ENCODE measurements at places on chromosomes 13 and 19.

- no peak for DNase-seq
Observed at GRCh38 chr13:78198419-78198818, 279.8 kb upstream of the EDNRB start.

GRCh38 chr13:24632382-24633121 is 47.7 kb upstream of the ATP12A start:
- DNase-seq, result peak; percentile 7

GRCh38 chr19:16655727-16656126 is 4.2 kb downstream of the SMIM7 start:
- no peak for DNase-seq

DNA sequence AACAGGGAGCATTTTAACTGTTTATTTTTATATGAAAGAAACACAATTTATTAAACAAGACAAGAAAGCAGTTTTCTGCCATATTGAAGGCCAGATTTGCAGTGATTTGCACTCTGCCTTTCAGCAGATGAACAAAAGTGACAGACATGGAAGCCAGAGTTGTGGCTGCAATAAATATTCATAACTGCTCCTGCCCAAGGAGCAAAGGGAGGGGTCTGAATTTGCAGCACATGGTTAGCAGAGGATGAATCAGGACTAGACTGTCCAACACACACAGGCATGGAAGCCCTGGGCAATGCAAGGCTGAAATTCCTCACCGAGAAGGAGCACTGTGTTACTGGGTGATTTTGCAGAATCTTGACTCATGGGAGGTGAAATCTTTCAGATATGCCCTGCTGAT is 418.2 kb downstream of the DCT start:
- no peak for DNase-seq

- no peak for DNase-seq
Observed at GRCh38 chr13:50729177-50729576, 114.3 kb downstream of the DLEU7 start.

- DNase-seq, result no peak
Observed at GRCh38 chr19:56341948-56342347, 27.3 kb upstream of the ZSCAN5A start.

DNA sequence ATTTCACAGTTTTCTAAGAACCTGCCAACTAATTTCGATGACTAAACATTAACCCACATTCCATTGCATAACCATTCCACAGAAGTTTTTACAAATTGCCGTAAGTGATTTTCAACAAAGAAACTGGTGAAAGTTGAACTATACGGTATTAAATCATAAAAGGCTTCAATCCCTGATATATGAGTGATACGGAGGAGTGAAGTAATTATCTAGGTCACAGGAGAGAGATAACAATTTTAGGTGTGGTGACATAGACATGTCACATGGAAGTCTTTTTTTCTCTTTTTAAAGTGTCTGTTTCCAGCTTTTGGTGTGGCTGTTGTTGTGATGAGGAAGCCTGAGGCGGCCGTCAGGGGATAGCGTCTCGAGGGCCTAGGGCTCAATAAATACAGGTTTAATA is 29.4 kb downstream of the TBC1D4 start:
- DNase-seq, result no peak

GRCh38 chr19:35545001-35545854 is at the start of gene TMEM147:
TSS of gene TMEM147 (plus strand) at chr19:35545626. CDS start at chr19:35545740, 114 bp downstream.
- peak; percentile 85 for DNase-seq

- no peak for DNase-seq
Observed at GRCh38 chr19:41543582-41543981, 32.4 kb upstream of the CEACAM21 start.

DNA sequence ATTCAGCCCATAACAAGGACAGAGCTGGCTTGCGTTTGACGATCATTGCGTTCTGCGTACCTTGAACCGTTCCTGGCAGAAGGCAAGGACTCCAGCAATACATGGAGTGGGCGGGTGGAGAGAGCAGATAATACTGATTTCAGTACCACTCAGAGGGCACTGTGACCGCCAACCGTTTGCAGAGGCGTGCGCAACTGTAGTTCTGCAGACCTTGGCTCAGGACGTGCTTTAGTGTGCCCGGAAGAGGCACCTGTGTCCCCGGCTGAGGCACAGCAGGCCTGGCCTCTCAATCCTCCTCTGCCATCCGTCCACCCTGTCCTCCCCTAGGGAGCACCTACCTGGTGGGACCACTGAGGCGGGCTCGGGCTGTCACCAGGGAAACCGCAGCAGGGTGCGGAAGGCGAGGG is 117.6 kb upstream of the USP29 start:
- DNase-seq, result no peak

DNA sequence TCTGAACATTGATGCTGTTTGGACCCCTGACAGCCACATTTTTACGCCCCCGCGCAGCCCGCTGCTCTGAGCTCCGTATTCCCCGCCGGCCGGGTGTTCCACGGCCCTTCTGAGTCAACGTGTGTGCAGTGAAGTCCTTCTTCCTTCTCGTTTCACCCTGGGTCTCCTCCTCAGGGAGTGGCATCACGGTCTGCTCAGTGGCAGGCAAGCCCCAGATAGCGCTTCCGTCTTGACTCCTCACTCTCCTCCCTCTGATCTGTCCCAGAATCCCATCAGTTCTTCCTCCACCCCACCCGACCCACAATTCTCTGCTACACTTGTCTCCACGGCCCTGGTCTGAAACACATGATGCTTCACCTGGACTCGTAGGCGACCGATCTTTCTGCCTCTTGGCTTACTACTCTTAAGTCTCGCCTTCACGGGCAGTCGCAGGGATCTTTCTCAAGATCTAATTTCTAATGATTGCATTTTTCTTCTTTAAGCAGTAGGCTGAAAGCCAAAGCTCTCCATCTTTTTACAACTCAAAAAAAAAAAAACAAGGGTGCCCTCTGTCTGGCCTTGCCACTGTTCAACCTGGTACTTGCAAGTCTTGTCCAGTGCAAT is 33.9 kb downstream of the CCNE1 start:
- DNase-seq, result peak; percentile 48

DNA sequence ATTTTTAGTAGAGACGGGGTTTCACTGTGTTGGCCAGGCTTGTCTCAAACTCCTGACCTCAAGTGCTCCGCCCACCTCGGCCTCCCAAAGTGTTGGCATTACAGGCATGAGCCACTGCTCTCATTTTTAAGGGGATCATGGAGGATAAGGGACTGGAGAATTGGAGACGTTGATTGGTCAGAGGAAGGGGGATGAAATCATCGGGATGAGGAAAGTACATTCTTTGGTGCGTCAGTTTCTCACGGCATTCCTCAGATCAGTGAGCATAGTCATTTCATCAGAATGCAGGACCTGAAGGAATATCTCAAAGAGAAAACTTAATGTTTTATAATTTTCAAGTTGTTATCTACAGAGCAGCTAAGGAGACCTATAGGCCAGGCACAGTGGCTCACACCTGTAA is 14.0 kb downstream of the ZNF114 start:
- no peak for DNase-seq

DNA sequence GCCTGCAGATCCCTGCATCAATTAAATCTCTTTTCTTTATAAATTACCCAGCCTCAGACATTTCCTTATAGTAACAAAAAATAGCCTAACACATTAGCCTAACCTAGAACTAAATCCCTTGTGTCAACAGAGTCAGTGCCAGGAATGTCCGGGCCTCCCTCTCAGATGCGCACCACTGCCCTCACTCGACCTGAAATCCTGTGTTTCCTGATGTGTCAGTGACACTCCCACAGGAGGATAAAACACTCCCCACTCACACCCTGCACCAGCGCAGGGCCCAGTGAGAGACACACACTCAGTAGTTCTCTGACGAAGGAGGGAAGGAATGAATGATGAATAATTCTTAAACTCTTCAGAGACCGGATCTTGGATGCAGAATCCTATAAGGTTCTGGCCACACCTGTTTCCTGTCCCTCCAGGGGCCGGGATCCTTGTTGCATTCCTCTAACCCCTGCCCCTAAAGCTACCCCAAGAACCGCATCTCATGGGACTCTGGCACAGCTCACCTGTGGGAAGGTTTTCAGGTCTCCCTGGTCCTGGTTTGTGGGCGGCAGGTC is 3.1 kb downstream of the CEACAM3 start:
- no peak for DNase-seq

DNA sequence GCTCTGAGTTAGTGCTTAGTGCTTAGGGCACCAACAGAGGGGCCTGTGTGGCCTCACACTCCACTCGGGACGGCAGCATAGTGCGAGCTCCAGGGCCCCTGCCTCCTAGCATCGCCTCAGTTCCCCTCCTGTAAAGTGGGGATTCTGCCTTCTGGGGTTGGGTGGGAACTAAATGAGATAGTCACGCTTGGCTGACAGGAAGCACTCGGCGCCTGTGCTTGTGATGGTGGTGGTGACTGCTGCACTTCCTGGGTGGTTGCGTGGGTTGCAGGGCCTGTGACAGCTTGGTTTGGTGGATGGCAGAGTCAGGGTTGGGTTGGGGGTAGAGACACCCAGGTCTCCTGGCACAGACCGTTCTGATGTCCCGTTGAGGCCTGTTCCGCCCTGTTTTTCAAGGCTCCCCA is 7.7 kb downstream of the PLEKHF1 start:
- DNase-seq, result peak; percentile 50

- no peak for DNase-seq
Observed at GRCh38 chr13:99704390-99704789, 203.1 kb downstream of the TM9SF2 start.

GRCh38 chr13:78323040-78323439 is 280.3 kb downstream of the POU4F1 start:
- DNase-seq, result no peak

DNA sequence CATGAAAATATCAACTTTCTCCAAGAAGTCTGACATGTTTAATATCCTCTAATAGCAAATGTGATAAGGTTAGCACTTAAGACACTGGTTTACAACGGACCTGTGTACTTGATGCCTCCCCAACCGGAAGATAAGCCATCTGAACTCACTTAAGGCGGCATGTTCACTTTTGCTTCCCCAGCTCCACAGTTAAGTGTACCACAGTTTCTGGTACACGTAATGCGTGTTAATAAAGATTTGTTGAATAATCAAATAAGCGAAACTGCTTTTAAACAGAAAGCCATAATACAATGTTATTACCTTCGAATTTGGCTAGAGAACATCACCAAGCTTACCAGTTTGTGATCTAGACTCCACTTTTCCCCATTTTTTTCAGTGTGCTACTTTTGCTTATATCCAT is 1.4 kb upstream of the PAN3 start:
- DNase-seq, result peak; percentile 39

GRCh38 chr13:90388887-90389452 is 958.5 kb upstream of the MIR17HG start:
- no peak for DNase-seq

DNA sequence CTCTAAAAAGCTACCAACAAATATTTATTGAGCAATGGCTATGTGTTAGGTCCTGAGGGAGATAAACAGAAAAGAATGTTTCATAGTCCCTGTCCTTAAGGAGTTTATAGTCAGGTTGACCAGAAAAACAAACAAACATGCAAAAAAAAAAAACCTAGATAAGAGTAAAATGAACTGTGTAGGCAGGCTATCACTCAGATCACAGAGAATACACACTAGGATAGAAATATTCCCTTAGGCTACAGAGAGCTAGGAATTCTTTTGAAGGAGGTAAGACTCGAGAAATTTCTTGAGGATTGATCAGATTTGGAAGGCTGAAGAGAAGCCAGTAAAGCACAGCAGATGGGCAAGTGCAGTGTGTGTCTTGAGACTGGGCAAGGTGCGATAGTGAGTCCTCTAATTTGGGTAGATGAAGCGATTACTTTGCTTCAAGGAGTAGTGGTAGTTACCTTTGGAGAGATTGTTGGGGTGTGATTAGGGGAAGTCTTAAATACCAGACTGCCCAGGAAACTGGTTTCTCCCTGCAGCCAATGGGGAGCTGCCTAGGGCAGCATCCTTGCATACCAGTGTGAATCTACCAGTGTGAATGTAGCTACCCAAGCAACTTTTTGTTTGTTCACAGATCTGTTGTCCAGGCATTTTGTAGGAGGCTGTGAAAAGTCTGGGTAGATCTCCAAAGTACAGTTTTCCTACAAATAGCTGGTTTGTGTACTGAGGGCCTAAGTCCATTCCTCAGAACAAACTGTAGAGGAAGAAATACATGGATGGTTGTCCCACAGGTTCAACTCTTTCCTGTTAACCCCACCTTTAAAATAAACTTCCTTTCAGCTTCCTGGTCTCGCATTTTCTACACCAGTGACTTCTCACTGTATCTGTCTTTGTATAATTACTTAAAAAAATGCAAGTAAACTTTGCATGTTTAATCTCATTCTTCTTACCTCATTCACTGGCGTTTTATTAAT is 314.1 kb downstream of the KLF5 start:
- no peak for DNase-seq

GRCh38 chr13:98394820-98395510 is 181.9 kb downstream of the STK24 start:
- DNase-seq, result no peak

DNA sequence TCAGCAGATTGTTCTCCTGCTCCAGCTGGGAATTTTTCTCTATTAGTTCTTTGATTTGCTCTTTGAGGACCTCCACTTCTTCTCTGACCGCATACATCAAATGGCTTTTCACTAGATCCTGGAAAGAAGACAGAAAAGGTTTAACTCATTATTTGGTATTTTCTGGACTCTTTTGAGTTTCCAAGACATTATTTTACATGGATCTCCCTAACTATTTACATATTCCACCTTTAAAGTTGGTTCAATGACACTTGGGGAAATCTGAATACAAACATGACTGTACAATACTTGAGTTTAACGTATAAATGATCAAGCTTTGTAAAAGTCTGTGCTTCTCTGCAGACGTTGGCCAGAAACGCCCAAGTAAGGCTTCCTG is 61.1 kb downstream of the SERP2 start:
- DNase-seq, result no peak

- no peak for DNase-seq
Observed at GRCh38 chr19:7076151-7076550, 6.6 kb downstream of the ZNF557 start.

DNA sequence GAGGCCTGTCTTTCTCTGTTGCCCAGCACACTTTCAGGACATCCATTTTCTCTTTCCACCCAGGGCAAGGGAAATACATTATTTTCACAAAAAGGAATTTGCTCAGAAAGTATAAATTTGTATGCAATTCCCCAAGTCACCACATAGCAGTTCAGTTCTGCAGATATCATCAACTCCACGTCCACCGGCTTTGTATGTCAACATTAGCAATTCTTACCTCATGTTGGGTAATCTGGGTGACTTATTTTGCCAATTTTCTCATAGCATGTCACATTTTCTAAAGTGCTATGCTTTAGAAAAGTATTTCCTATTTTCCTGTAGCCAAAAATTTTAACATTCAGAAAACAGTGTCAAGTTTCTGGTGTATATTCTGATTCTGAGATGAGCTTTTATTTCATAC is 501.8 kb downstream of the EFNB2 start:
- no peak for DNase-seq

All from inflammatory macrophage treated with lipopolysaccharide for 4 hours (primary cell).